Foreskin fibroblast (primary cell): ENCODE measurements at places on chromosomes 1 and 21.
A peak's percentile ranks its signal among the peaks of the same experiment; 100 is the strongest.

- DNase-seq, result peak; percentile 57
These were observed 34.2 kb upstream of the COX20 start for GRCh38 chr1:244801246-244801645.

DNA sequence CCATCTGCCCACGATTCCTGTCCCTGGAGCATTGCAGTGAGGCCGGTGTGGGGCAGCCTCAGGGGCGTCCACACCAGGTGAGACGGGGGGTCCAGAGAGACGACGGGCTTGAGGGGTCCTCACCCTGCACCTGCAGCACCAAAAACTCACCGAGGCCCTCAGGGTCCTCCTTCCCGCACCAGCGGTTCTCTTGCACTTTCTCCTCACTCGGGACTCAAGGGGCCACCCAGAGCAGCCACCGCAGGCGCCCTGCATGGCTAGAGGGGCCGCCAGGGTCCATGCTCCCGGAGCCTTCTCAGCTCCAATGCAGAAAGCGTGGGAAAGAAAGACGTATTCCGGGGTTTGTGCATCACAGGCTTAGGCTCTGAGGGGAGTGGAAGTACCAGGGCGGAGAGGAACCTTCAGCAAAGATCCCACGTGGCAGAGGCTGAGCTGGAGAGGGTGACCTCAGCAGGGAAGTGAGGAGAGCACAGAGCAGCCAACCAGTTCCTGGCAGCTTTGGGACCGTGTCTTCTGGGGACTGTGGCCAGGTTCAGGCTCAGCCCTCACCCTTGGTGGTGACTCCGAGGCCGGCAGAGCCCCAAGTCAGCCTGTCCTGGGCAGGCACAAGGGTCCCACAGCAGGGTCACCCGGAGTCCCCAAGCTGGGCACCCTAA is 19.5 kb upstream of the COL6A2 start:
- DNase-seq, result peak; percentile 70

GRCh38 chr1:156697481-156697880 is 7.9 kb downstream of the CRABP2 start:
- no peak for DNase-seq

DNA sequence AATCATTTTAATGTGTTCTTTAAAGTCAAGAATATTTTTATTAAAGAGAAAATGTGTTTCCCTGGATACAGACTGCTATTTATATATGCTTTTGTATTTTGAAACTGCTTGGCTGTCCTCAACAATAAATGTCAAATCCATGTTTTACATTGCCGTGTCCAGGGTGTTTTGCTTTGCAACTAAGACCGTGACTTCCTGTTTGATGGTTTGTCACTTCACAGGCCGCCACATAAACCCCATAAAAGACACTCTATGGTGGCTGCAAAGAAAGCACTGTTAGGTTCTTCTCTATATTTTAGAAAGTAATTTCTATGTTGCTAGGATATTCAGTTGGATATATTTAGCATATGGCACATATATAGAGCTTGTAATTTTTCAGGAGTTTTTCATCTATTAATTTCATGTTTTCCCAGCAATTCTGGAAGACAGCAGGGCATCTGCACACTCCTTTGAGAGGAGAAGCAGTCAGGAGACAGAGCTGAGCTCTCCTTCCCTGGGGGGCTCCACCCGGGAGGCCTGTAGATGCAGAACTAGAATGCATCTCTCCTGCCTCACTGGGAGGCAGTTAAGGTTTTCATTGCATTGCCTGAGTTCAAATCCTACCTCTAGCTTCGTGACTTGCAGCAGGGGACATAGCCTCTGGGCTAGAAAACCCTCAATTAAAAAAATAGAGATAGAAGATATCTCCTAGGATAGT is 33.1 kb downstream of the PRDM2 start:
- DNase-seq, result no peak

GRCh38 chr1:2561898-2562895 is 6.0 kb downstream of the TNFRSF14 start:
- no peak for DNase-seq

GRCh38 chr1:230279583-230279945 is 146.6 kb downstream of the PGBD5 start:
- DNase-seq, result no peak

- peak; percentile 43 for DNase-seq
These were observed 48.8 kb downstream of the ZBTB40 start for GRCh38 chr1:22500471-22500870.

DNA sequence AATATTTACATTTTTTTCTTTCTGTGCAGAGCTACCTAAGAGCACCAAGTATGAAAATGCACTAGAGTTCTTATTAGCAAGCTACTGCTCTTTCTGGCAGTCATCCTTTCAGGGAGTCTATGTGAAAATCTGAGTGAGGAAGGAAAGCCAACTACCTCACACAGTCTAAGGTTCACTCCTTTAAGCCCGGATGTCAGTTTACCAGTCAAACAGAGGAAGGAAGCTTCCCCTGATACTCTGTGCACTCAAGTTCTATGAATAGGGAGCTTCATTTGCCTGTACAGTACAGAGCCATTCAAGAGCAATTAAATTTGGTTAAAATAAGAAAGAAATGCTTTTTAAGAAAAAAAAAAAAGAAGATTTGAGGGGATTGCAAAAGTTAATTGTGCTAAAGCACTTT is 6.9 kb downstream of the COL11A1 start:
- DNase-seq, result no peak

GRCh38 chr1:229819091-229819490 is 193.0 kb downstream of the URB2 start:
- DNase-seq, result no peak

DNA sequence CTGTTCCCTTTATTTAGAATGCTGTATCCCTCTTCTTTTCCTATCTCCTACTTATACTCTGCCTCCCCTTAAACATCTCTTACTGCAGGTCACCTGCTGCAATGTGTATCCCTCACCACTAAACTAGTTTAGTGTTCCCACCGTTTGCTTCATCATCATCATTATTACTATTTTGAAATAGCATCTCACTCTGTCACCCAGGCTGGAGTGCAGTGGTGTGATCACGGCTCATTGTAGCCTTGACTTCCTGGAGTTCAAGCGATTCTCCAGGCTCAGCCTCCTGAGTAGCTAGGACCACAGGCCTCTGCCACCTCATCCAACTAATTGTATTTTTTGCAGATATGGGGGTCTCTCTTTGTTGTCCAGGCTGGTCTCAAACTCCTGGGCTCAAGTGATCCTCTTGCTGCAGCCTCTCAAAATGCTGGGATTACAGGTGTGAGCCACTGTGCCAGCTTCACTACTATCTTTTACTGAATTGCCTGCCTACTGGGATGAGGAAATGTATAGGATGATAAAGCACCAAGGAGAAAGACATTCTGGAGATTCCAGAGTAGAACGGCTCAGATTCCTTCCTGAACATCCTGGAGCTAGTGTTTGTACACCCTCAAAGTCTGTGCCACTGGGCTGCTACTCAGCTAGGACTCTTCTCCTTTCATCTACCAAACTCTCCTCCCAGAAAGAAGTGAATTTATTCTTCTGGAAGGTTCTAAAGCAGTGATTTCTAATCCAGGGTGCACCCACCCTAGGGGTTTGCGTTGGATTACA is 8.6 kb upstream of the IFNAR1 start:
- DNase-seq, result no peak

GRCh38 chr21:22468893-22469292 is 1470.7 kb downstream of the NCAM2 start:
- DNase-seq, result no peak

DNA sequence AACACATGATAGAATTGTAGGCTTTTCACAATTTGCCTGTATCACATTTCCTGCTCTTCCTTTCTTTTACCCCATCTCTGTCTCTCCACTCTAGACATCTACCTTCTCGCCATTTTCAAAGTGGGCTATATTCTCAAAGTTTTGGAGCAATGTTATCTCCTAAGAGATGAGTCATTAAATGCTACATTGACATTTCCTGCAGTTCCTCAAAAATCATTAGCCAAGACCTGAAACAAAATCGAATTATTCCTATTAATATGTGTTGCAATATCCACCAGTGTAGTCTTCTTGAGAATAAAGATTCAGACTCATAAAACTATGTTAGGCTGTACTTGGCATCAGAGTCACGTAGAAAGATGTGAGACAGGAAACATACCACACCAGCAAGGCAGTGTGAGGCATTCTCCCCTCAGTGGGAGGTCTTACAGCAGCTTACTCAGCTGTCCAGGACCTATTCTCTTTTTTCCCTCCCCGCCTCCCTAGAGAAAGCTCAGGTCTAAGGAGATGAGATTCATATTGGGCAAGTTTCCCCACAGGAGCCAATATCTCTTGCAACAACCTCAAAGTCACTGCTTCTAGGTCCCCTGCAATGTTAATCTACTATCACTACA is 38.8 kb downstream of the FRRS1 start:
- DNase-seq, result peak; percentile 58

- DNase-seq, result no peak
These were observed 510.3 kb downstream of the NPHP4 start for GRCh38 chr1:5481889-5482288.

DNA sequence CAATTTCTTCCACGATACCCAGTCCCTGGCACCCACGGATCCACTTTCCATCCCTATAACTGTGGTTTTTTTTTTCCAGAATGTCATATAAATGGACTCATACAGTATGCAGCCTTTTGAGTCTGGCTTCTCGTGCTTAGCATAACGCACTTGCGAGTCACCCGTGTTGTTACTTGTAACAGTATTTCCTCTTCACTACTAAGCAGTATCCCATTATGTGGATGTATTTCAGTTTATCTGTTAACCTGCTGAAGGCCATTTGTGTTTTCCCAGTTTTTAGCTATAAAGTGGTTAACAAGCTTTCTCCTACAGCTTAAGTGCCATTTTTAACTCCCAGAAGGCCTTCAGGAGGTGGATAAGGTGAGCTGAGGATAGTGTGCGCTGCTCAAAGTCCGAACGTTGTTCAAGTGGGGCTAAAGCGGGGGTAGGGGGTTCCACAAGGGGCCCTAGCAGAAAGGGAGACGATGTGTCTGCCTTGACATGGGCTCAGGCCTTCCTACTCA is 829 bp downstream of the ADAR start:
- peak; percentile 66 for DNase-seq

GRCh38 chr1:32681509-32681908 is 21.1 kb downstream of the SYNC start:
- DNase-seq, result peak; percentile 29

DNA sequence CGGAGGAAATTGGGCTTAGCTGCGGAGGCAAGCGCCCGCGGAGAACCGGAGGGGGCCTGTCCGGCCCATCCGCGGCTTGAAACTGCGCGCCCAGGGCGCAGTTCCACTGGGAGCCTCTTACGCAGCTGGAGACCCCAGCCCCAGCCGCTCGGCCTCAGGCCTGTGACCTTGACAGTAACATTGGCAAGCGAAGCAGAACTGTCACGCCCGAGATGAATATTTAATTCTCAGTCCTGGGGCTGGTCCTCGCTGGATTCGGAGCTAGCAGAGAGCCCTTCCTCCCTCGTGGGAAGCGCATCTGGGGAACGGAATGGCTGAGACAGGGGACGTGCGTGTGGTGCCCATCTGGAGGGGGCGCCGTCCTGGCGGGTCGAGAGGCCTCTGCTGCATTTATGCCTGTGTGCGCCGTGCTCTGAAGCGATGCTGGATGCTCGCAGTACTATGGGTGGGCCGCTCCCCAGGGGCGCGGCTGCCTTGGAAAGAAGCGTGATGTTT is 928 bp downstream of the SLC6A17 start:
- DNase-seq, result peak; percentile 28

- no peak for DNase-seq
These were observed 13.5 kb downstream of the TOR3A start for GRCh38 chr1:179095377-179095776.

DNA sequence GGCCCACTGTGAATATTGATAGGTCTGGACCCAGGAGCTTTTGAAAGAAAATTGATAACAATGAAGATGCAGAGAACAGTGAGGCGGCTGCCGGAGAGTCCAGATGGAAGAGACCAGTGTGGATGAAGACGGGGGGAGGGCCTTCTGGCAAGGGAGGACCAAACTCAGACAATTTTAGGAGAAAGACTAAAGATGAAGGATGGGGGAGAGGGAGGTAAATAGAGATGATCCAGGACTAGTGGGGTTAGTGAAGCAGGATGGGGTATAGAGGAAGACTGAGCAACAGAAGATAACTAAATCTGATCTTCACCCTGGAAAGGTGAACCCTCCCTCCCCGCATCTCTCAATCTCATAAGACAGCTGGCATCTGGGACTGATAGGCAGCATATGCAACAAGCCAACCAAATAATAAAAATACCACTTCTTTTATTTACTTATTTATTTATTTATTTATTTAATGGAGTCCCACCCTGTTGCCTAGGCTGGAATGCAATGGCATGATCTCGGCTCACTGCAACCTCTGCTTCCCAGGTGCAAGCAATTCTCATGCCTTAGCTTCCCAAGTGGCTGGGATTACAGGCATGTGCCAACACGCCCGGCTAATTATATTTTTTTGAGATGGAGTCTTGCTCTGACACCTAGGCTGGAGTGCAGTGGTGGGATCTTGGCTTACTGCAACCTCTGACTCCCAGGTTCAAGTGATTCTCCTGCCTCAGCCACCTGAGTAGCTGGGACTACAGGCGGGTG is 10.5 kb downstream of the EIF3I start:
- DNase-seq, result no peak

DNA sequence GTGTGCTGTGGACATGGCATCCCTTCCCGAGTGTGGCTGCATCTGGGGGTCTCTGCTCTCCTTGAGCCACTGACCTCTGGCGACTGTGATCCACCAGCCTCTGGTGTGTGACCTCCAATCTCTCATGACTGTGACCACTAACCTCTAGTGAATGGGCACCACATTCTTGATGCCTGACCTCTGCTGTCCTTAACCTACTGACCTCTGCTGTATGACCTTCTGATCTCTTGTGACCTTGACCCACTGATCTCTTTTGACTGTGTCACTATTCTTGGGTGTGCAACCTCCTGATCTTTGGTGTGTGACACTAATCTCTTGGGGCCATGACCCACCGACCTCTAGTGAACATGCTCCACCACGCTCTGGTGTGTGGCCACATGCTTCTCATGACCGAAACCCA is 45.8 kb upstream of the KDM4A start:
- DNase-seq, result no peak

DNA sequence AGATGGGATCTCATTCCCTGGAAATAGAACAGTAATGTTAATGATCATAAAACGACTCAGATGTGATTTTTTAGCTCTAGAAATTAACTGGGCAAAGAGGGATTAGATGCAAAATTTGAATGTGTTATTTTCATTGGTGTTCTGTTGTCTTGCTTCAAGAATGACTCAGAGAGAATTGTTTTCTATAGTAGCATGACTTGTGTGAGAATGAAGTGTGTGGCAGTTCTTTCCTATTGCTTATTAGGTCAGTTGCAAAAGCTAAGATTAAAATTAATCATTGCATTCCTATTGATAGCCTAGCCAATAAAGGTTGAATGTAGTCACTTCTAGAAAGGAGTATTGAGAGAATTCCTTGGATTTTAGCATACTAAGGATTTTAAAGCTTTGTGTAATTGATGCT is 22.9 kb downstream of the SPEN start:
- peak; percentile 26 for DNase-seq

DNA sequence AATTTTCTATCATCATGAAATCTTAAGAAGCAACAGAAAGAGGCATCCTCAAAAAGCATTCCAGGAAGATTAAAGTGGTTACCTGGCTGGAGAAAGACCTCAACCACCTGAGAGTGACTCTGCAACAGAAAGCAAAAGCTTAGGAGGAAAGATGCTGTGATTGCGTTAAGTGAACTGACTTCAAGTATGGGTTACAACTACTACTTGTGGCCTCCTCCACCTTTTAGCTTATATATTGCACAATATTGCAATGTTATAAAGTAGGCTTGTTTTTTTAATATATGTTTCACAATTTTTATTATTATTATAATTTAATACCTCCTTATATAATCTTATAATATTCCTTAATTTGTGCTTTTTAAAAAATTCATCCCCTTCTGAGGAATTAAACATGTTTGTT is 1407.5 kb downstream of the KCNT2 start:
- no peak for DNase-seq
